ENCODE measurements at places on chromosomes 12 and 14. TPM values are rescaled to one million over a fixed set of nuclear protein-coding genes. Genes with fewer than 3 reads are reported as not detected.

DNA sequence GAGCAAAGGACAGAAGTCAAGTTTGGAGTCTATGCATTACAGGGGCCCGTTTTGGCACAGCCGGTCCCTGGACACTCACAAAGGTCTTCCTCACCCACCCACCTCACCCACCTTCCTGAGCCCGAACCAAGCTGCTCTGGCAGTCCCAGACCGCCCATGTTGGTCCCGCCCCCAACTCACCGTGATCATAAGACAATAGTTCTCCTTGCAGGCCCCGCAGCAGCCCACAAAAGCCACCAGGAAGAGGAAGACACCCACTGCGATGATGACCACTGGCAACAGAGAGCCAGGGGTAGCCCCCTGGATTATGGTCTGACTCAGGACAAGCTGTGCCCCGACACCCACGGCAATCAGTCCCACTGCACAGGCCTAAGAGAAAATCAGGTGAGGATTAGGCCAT is 1.8 kb downstream of the CD63 start:
- no peak for DNase-seq

GLIPR1L1 gene
- not detected for total RNA-seq

DNA sequence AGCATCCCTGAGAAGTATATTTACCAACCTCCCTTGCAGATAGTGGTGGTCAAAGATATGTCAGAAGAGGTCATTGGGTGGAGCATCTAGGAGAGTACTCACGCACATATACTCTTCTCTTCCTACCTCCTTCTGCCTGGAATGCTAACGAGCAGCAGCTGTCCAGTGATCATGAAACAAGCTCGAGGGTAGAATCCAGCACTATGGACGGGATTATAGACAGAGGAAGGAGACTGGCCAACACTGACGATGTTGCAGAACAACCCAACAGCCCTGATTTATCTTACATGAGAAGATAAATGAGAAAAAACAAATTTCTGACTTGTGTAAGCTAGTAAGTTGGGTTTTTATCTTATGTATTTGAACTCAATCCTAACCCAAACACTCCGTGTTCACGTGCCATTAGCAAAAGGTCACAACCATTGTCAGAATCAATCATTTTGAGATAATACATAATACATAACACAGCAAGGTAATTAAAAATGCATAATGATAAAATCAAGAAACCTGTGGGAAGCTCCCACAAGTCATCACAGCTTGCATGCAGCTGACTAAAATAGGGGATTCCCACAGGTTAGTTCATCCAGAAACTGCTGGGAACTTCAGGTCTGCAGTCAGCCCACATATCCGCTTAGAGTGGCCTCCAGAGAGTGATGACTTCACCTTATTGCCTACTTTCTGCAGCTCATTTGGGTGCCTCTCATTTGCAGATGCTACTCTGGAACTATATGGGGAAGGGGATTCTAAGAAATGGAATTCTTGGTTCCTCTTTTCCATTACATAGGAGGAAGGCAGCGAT is 36.3 kb upstream of the STK38L start:
- no peak for DNase-seq

DNA sequence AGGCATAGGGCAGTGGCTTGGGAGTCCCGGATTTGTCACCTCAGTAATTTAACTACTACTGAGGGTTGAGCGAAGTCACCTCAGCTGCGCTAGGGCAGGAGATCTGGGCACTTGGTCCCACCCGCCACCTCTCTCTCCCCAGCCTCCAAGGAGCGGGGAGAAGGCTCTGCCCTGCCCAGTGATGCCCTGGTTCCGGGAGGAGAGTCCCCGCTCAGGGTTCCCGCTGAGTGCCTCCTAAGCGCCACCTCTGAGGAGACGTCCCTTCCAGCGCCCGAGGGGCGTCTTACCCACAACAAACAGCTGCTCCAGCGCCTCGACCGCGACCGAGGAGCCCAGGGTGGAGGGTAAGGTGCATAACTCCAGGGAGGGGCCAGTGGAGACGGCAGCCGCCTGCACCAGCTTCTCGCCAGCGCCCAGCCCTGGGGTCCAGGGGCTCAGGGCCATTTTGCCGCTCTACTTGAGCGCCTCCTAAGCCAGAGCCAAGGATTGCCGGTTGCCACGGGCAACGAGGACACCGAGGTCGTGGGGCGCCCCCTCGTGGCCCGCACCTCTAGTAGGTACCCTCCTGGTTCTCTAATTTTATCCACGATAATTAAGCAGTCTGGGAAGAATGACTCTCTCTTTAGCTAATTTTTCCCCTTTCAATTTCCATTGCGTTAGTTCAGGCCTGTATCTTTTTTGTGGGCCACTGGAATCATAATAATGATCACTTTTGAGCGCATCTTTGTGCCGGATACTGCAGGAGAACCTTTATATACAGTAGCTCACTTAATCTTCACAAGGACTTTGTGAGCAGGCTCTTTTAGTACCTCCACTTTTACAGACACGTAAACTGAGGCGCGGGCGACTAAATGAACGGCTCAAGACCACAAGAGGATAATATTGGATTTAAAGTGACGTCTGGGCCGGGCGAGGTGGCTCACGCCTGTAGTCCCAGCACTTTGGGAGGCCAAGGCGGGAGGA is at the start of gene CCDC175:
TSS of gene CCDC175 (minus strand) at position 481 of the 963 bp plus-strand sequence. CDS start at position 444, 37 bp downstream.
- peak; percentile 79 for DNase-seq

GRCh38 chr12:45732936-45733335 is 3.4 kb downstream of the ARID2 start:
- no peak for DNase-seq

DNA sequence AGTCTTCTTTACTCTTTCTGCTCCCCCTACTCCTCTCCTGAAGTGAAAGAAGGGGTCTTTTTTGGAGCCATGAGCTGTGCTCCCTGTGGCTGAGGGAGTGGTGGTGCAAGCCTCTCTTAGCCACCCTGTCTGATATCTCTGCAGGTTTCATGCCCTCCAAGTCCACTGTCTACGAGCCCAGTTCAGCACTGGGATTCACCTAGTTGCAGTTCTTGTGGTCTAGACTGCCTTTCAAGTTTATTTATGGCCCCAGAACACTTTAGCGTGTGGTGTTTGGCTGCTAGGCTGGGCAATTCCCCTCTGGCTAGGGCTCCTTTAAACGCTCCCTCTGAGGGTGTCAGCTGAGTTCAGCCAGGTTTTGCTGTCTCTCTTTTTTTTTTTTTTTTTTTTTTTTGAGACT is 908.6 kb downstream of the TRHDE start:
- no peak for DNase-seq

CLEC14A gene
- 63.0 TPM for total RNA-seq

- DNase-seq: no peak
Observed at GRCh38 chr12:29152981-29153630, 4.0 kb downstream of the FAR2 start.

DNA sequence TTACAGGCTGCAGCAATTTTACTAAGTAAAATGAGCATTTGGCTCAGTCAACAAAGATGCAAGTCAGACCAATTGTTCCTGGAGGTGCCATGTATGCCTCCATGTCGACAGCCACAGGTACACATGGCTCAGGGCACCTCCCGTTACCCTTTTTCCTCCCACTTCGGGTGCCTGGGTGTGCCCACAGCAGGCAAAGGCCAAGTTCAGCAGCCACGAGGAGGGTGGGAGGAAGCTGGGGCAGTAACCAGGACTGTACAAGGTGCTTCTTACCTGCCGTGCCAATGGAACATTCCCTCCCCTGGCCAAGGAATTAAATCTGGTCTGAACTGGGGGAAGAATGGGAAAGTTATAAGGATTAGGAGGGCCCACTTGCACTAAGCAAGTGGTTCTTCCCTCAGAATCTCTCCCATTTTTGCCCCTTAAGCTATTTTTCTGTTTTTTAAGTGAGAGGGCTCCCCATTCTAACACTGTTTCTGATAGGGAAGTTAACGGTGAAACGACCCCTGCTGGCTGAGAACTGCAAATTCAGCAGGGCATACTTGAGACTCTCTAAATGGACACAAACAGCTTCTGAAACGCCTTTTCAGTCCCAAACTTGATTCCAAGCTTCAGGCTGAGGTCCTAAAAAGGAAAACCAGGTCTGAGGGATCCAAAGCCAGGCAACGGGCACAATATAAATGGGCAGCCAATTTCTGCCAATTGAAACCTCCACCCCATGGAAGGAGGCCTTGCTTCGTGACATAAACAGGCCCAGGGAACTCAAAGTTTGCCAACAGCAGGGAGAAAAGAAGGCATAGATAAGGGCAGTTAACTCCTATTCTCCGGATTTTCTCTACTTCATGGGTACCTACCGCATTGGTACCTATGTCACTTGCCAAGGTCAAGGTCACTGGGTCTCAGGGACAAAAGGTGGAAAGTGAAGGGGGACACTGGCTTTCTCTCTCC is 24.8 kb downstream of the CLECL1 start:
- DNase-seq: no peak

- DNase-seq: no peak
Observed at GRCh38 chr12:57046086-57046791, 3.7 kb downstream of the MYO1A start.

ASPG gene
- 161 TPM for total RNA-seq

DNA sequence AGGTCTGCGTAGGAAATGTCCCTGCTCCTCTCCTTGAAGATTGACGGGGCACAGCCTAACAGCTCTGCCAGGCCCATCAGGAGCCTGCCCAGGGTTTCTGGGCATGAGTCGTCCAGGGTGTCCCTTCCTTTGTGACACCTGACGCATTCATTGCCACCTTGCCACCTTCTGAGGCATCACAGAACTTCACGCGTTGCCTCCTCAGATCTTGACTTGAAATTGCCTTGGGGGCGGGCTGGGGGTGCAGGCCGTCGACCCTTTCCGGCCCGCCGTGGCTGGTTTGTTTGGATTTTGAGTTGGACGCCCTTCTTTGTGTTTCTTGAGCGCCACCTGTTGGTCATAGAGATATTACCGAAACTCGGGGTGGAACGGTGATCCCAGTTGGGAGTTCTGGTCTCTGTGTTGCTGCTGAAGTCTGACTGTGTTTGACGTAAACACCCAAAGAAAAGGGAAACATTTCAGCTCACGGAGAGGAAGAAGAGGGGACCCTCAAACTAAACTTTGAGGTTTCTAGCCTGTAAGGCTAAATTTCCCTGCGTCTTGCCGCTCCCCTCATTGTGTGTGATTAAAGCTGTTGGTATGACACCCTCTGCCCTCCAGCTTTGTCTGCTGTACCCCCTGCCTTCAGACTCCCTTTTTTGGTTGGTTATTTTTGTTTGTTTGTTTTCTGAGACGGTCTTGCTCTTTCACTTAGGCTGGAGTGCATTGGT is 44.6 kb downstream of the MLXIP start:
- peak; percentile 82 for DNase-seq

- no peak for DNase-seq
Observed at GRCh38 chr14:35366056-35366451, 38.5 kb downstream of the NFKBIA start.

DNA sequence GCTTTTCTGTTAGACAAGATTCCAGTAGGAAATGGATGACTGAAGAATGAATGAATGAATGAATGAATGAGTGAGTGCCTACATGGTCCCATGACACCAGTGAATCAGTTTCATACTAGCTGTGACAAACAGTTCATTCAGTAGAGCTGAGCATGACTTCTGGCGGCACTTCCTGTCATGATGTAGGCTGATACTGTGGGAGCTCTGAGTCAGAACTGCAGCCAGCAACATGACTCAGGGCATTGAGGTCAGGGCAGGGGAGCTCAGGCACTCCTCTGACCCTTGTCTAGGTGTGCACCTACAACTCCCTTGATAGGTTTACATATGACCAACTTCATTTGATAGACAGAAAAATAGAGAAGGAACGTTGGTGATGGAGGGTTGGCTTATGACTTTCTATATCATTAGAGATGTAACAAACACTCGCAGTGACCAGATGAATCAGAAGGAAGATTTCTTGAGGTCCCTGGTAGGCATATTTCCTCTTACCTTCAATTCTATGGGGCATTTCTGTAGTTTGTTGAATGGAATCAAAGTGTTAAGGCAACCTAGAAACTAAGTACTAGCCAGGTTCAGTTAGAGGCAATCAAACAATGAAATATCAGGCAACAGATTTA is 139.3 kb upstream of the ARHGAP5 start:
- DNase-seq: peak; percentile 69

- DNase-seq: no peak
Observed at GRCh38 chr12:94149781-94150239, 1.4 kb downstream of the PLXNC1 start.

DNA sequence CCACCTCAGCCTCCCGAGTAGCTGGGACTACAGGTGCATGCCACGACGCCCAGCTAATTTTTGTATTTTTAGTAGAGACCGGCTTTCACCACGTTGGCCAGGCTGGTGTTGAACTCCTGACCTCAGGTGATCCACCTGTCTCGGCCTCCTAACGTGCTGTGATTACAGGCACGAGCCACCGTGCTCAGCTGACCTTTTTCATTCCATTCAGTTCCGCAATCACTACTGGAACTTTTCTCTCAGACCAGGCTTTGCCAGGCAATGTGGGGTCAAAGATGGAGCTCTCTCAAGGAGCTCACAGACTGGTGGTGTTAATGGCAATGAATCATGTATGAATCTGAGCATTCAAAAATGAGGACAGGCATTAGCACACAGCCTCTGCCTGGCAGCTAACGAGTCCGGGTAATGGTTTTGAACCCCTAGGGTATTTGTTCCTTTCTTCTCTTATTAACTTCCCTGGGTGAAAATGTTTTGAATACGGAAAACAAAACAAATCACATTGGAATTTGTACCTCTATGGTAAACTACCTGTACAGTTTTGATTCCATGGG is 9.4 kb upstream of the TCHP start:
- no peak for DNase-seq

GRCh38 chr14:99467336-99468078 is 13.2 kb downstream of the SETD3 start:
- no peak for DNase-seq

DNA sequence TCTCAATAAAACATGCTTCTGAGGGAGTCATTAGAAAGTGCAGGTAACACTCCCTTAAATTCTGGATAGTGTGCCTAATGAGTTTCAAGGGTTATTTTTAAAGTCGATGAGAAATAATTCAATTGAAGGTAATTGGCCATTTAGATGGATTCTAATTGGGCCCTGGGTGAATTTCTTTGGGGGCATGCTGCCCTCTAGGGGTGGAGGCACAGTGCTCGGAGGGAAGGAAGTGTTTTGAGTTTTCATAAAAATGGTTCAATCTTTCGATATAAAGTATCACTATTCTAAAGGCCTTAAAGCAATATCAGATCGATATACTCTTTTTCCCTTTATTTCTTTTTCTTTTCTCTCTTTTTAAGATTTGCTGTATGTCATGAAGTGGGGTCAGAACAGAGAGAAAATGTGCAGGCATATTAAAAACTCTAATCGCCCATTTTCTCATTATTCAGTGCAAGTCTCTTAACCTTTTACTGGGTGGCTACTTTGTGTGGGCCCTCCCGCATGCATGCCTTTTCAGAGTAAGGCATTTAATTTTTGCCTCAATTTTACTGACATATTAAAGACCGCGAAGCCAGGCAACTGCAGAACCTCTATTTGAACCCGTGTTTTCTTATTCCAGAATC is 25.5 kb downstream of the NKX2-8 start:
- DNase-seq: no peak

NPAS3 gene
- 0.67 TPM for total RNA-seq

GRCh38 chr12:53989227-53990113 is 4.5 kb downstream of the HOXC10 start:
- DNase-seq: no peak

- DNase-seq: no peak
Observed at GRCh38 chr12:52162981-52163380, 28.8 kb downstream of the KRT80 start.

GRCh38 chr14:69398818-69399210 is 322 bp downstream of the SLC39A9 start:
- no peak for DNase-seq

- no peak for DNase-seq
Observed at GRCh38 chr12:33770652-33771051, 251.6 kb upstream of the ALG10 start.

- no peak for DNase-seq
Observed at GRCh38 chr12:51190820-51191219, 17.9 kb upstream of the TFCP2 start.

- DNase-seq: no peak
Observed at GRCh38 chr12:47894068-47894467, 10.7 kb downstream of the VDR start.

KRT72 gene
- not detected for total RNA-seq

GRCh38 chr14:102209224-102209966 is 69.7 kb downstream of the WDR20 start:
- DNase-seq: no peak

Data from right atrium auricular region (tissue), 2 donors.